ENCODE measurements at places on chromosomes 16 and 17.

- no peak for DNase-seq
- H3K27me3 ChIP-seq: no peaks in the 10 kb centered on the region
- H3K27ac ChIP-seq: no peak overlapping the region
- H3K4me1 ChIP-seq: no peaks in the 10 kb centered on the region
- no peak overlapping the region for H3K4me3 ChIP-seq
- H3K36me3 ChIP-seq: no peaks in the 10 kb centered on the region
Measured at GRCh38 chr16:88667461-88667860, 4.6 kb upstream of the MVD start.

DNA sequence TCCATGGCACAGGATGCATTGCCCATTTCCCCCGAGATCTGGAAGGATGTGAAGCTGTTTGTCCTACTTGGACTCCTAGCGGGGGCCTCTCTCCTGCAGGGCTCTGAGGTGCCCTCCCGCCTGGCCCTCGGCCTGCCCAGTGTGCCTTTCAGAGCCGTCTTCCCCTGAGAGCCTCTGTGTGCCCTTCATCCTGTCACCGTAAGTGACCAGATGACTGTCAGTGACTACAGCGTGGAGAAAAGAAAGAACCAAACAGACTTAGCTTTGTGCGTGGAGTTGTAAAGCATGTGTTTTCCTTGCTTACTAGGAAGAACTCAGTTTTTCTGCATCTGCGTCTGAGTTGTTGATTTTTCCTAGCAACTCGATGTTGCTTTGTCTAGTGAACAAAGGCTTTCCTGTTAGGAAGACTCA lies 56.1 kb downstream of the BANP start:
- no peaks in the 10 kb centered on the region for H3K4me1 ChIP-seq
- H3K27ac ChIP-seq: no peak overlapping the region
- no peaks in the 10 kb centered on the region for H3K36me3 ChIP-seq
- no peaks in the 10 kb centered on the region for H3K27me3 ChIP-seq
- H3K4me3 ChIP-seq: no peak overlapping the region

DNA sequence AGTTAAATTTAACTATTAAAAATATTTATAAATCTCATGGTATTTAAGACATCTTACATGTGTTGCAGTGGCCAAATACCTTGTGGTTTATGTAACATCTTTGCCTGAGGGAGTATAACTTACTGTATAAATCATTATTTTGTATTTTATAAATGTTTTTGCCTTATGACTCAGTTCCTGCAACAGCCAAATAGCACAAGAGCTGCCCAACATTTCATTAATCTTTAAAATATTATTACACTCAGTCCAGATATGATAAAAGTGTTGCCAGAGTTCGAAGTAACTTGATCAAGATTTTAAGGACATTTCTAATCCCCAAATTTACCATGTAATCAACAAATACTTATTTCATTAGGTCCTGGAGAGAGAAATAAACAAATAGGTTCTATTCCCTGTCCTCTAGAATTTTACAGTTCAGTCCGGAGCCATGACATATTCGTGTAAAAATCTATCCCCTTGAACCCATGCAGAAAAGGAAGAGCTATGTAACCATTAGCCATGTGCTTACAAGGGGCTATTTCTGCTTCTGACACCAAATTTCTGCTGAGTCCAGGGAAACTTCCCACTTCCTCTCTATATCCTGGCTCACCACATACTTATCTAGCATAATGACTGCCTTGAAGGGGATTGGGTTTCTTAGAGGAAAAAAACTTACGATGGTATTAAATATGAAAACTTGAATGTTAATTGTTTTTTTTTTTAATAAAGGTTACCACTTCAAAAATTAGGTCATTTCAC lies 44.0 kb downstream of the IRX6 start:
- H3K27ac ChIP-seq: no peak overlapping the region
- H3K4me3 ChIP-seq: no peak overlapping the region
- no peak for DNase-seq
- no peaks in the 10 kb centered on the region for H3K36me3 ChIP-seq
- H3K4me1 ChIP-seq: peaks cover 4% of the 10 kb centered on the region
- no peaks in the 10 kb centered on the region for H3K27me3 ChIP-seq

DNA sequence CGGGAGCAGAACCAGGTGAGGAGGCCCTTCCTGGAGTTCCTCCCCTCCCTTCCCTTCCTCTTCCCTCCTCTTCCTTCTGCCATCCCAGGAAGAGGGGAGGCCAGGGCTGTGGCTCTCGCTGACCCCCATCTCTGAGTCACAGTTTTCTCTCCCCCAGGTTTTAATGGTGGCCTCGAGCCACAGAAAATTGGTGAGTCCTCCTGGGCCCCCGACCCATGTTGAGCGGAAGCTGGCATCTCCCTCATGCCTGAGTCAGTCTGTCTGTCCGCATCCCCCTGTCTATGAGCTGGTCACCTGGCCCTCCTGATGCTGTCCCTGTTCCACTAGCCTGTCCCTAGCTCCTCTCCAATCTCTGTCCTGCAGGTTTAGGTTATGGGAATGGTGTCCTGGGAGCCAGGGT lies 12.8 kb upstream of the CLDN9 start:
- DNase-seq: no peak
- no peaks in the 10 kb centered on the region for H3K36me3 ChIP-seq
- no peaks in the 10 kb centered on the region for H3K4me1 ChIP-seq
- H3K27me3 ChIP-seq: no peaks in the 10 kb centered on the region
- H3K27ac ChIP-seq: no peak overlapping the region

- no peaks in the 10 kb centered on the region for H3K27me3 ChIP-seq
- no peak for DNase-seq
- no peak overlapping the region for H3K27ac ChIP-seq
Measured at GRCh38 chr17:63946440-63947363, 14.6 kb upstream of the CD79B start.
